ELR (cell line): ENCODE measurements at places on chromosomes 5 and 9.

GRCh38 chr9:95055334-95055850 lies 262.1 kb downstream of the FANCC start:
- no peak for DNase-seq

DNA sequence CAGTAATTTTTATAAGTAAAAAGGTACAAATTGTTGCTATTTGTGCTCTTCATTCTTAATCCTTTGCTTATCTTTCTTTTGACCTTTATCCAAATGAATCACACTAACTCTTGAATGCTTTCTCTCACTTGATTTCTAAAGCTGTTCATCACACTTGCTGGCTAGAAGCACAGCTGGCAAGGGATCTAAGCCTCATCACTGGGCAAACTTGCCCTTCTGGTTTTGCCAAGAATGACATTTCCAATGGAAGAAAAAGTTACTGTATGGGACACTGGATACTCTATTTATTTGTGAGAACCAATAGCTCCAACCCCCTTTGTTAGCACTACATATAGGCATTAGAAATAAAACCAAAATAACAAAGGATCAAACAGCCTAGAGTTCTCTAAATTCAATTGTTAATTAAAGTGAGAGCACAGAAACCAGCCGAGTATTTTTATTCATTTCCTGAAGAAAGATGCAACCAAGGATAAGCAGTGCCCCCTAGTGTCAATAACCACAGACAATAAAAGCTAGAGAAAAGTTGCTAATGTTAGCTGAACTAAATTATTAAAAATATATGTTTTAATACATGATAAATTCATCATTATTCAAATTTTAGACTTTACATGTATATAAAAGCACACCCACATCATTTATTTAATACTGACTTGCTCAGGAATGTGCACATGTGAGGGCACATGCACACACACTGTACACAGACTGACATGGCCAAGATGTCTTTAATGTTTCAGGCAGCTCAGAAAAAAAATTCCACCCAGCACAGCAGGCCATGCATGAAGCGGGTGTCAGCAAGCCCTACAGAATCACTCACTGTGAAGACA lies 59.8 kb upstream of the POU5F2 start:
- DNase-seq = peak; percentile 71

DNA sequence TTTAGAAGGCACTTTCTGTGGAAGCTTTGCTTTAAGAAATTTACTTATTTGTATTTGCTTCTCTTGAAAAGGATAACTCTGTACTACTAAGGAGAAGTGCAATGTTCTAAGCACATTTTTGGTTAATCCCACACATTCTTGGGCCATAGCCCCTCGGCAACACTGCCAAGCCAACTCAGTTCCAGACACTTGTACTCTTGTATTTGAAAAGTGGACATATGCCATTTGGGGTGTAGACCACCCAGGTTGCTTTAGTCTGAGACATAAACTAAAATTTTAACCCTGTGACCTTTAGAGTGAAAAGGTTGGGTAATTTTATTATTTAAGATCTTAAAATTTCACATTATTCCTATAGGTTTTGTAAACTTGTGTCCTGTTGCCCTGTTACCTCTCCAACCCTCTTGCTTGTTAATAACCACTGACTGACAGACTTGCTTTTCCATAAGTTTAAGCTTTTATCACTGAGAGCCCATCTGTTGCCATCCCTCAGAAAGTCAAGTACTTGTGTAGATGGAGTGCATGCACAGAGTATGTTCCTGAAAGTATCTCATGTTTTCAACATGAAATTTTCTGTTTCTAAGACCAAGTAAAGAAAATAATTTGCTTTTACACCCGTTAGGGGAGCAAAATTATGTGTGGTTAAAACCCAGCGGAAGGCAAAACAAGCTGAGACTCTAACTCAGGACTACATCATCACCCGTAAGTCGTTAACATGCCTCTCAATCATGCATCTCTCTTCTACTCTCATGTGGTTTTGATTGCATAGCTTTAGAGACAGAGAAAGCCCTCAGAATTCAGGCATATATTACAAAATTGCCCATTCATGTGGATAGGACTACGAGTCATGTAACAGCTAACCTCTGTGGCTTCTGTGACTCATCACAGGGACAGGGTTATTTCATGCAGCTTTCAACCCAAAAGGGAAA lies 117.3 kb downstream of the GDNF start:
- DNase-seq = peak; percentile 99

DNA sequence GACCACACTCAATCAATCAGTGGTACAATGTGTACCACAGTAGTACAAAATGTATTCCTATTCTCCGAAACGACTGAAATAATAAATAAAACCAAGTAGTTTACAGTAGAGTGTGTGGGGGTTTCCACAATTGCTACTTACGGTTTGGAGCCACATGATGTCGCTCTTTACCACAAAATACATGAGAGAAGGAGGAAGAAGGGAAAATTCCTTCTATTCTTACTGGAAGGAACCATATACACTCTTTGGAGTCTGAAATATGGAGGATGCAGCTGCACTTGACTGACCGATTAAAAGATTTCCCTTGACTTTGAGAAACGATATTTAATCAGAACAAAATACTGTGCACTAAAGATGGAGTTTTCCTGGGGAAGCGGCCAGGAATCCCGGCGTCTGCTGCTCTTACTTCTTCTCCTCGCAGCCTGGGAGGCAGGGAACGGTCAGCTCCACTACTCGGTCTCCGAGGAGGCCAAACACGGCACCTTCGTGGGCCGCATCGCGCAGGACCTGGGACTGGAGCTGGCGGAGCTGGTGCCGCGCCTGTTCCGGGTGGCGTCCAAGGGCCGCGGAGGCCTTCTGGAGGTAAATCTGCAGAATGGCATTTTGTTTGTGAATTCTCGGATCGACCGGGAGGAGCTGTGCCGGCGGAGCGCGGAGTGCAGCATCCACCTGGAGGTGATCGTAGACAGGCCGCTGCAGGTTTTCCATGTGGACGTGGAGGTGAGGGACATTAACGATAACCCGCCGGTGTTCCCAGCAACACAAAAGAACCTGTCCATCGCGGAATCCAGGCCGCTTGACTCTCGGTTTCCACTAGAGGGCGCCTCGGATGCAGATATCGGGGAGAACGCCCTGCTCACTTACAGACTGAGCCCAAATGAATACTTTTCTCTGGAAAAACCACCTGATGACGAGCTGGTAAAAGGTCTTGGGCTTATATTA lies at the start of gene PCDHA4:
Gene PCDHA4, plus strand, starts transcription at position 235 of the 942 bp plus-strand sequence.
- peak; percentile 14 for DNase-seq

- peak; percentile 42 for DNase-seq
Measured at GRCh38 chr5:149221731-149222342, 49.8 kb upstream of the AFAP1L1 start.

GRCh38 chr5:90184764-90185163 lies 224.8 kb downstream of the CETN3 start:
- no peak for DNase-seq

DNA sequence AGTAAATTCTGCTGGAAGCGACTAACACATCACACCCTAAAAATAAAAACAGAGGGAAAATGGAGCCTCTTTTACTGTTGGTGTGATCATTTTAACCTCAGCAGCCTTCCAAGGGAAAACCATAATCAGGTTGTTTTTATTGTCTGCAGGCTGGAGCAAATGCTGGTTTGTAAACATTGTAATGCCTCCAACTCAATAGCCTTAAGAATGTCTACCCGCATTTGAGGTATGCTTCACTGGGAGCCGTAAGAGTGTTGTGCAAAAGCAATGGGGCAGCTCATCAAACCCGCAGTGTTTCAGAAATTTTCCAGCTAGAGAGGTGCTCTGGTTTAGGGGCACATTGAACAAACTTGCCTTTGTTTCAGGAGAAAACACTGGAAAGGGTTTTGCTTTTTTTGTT lies 17.0 kb downstream of the NIM1K start:
- no peak for DNase-seq

GRCh38 chr9:7163932-7164331 lies 406.2 kb downstream of the KDM4C start:
- DNase-seq = no peak

DNA sequence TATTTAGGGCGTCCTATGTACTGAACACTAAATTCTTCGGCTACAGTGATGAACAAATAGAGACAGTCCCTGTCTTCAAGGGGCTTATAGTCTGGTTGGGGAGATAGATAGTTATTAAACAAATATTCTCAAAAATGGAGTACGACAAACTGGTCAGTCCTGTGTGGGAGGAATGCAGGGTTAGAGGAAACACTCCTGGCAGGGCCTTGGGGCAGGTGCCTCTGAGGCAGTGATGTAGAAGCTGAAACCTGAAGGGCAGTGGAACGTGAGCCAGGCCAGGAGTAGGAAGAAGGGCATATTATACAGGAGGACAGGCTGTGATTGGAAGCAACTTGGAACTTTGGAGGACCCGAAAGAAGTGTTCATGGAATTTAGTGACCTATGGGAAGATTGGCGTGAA lies 133.4 kb downstream of the AOPEP start:
- no peak for DNase-seq

DNA sequence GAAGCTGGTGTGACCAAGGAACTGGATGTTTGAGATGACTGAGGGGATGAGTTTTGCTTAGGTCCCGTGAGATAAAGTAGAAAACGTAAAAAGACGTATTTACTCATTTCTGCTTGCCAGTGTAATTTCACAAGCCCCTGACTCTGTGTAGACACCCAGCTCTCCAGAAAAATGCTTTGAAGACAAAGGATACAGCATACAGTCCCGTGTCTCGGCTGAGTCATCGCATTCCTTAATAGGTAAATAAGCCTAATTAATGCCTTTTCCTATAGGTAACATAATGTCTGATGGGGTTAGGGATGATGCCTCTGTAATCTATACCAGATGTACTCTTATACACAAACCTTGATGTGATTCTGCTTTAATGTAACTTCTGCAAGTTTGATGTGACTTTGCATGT lies 20.2 kb downstream of the S100Z start:
- peak; percentile 46 for DNase-seq

GRCh38 chr5:80799041-80799440 lies 144.3 kb upstream of the DHFR start:
- no peak for DNase-seq

DNA sequence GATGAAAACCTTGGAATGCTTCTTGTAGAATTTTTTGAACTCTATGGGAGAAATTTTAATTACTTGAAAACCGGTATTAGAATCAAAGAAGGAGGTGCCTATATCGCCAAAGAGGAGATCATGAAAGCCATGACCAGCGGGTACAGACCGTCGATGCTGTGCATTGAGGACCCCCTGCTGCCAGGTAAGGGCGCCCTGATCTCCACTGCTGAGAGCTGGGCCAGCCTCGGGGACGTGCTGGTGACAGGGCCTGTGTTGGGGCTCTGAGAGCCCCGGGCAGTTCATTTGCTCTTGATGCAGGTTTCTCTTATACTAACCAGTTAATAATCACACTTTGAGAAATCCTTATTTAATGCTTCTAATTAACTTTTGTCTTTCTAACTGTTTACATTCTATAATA lies 33.0 kb downstream of the TENT4A start:
- no peak for DNase-seq

- DNase-seq = no peak
Measured at GRCh38 chr5:58451732-58452565, 7.9 kb downstream of the PLK2 start.

DNA sequence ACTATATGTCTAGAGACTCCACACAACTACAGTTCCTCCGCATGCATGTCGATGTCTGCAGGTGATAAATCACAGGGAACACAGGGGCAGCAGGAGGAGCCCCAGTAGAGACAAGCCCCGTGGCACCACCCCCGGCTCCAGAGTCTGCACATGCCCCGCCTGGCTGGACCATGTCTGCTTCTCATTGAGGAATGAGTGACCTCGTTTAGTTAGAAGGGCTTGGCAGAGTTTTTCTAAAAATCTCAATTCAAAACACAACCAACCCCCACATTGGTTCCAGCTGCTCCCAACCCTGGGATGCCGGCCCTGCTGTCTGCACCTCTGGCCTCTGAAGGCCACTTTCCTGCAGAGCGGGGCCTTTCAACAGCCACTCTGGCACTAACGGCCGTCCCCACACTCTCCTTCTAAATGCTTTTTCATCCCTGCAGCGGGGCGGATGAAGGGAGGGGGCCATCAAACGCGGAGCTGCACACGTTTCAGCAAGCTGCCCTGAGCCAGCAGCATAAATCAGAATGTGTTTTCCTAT lies 106.3 kb downstream of the ROR2 start:
- DNase-seq = no peak

DNA sequence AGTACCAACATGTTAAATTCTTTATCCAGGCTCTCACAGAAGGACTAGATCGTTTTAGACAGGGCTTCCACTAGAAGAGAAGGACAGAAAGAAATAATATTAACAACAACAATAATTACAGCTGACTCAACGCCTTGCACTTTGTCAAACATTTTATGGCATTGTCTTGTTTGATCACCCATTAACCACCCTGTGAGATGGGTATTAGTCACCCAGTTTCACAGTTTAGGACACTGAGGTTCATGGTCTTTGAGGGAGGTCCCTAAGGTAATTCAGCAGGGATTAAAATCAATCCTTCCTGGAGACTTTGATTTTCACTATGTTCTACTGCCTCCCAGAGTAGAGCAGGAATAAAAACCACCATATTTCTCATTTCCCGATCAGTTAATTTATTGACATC lies 51.4 kb upstream of the BNC2 start:
- DNase-seq = peak; percentile 46

- no peak for DNase-seq
Measured at GRCh38 chr9:27653246-27653645, 80.0 kb upstream of the C9orf72 start.

DNA sequence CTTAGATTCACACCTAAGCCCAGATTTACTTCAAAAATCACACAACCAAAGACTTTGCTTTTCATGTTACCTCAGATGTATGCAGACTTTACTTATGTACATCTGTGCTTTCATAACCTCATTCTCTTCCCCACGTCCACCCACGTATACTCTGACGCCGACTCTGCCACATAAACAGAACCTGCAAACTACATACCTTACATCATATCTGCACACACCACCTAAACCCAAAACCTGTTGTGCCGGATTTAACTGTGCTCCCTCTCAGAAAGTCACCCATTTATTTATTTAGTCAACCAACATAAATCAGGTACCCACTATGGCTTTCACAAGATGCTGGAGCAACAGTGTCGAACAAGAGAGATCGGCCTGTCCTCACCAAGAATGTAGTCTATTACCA lies 1.0 kb upstream of the DPYSL3 start:
- no peak for DNase-seq

DNA sequence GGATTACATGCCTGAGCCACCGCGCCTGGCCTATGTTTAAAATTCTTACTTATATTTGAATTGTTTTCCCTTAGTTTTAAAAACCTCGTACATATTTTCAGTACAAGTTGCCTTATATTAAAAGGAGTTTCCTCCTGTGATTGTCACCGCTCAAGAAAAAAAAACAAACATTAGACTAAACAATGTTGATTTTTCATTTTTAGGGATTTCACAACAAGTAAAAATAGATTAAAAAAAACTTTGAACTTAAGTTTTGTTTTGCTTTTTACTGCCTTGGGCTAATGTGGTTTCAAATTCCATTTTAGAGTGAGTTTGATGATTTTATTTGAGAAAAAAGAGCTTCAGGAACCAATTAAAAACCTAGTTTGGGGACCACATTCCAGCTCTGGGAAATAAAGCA lies 1196.6 kb upstream of the CDH18 start:
- no peak for DNase-seq
